ENCODE measurements at places on chromosomes 7 and 10.
A peak's percentile ranks its signal among the peaks of the same experiment; 100 is the strongest.

DNA sequence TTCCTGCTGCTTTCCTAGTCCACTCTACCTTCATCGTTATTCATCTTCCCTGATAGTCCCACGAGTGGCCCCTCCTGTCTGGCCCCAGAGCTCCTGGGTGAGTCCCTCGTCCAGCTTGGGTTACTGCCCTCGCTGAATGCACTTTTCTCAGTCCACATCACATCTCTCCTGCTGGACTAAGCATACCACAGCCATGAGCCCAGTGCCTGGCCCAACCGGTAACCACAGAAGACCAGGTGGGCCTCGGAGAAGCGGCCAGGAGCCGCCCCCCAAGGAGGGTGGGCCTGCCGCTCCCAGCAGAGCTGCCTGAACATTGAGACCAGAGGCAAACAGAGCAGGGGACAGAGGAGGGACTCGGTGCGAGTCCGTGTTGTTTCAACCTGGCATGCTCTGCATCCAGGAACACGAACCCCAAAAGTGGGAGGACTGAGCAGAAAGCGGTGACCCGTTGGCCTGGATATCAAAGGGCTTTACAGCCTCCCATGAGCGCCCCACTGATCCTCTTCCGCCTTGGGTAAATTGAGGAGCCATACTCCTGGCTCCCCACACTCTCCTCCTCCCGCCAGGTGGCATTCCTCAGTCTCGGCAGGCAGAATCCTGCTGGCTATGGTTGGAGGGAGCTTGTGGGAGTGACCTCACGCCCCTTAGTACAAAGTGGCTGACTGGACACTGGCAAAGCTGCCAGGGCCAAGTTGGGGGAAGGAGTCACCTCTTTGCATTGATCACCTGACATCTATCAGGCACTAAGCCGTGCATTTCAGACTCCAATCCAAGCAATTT lies 13.3 kb downstream of the TMEM72 start:
- no peak for DNase-seq

GRCh38 chr10:119849944-119850343 lies 22.7 kb downstream of the MCMBP start:
- DNase-seq = no peak

DNA sequence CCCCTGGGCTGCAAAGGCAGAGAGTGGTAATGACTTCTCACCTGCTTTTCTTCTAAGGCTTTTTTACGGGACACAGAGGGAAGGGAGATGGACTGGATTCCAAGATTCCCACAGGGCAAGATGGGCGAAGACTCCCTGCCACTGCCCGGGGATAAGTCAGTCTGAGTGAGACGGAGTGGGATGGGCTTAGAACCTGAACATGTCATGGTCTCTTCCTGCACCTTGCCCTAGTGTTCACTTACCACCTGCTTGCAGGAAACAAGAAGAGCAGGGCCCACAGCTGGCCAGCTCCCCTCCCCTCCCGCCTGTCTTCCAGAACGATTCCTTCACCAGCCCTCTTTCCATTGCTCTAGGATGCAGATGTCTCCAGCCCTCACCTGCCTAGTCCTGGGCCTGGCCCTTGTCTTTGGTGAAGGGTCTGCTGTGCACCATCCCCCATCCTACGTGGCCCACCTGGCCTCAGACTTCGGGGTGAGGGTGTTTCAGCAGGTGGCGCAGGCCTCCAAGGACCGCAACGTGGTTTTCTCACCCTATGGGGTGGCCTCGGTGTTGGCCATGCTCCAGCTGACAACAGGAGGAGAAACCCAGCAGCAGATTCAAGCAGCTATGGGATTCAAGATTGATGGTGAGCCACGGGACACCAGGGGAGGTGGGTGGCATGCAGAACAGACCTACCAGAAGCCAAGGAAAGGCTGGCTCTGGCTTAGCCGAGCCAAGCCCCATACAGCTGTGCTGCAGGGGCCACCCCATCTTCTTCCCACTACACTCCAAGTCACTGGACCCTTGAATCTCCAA lies 1.3 kb downstream of the SERPINE1 start:
- DNase-seq = no peak

- peak; percentile 36 for DNase-seq
These were observed 123.9 kb downstream of the TNS3 start for GRCh38 chr7:47458057-47458456.

- no peak for DNase-seq
These were observed 36.3 kb downstream of the SUFU start for GRCh38 chr10:102540023-102540422.

DNA sequence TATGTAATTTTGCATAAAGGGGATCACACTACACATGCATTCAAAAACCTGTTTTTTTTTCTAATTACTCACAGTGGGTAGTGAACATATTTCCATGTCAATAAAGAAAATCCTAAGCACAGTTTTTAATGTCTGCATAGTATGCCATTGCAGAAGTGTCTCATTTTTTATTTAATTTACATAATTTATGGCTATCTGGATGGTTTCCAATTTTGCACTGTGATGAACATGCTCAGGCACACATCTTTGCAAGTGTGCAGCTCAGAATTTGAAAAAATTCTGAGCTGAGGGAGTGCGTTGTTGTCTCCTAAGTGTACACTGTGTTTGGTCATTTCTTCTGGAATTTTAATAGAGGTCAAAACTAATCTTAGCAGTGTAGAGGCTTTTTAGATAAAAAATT lies 2.2 kb downstream of the NPFFR1 start:
- DNase-seq = no peak

- no peak for DNase-seq
These were observed 10.8 kb upstream of the PPP1R3C start for GRCh38 chr10:91643700-91644099.

- peak; percentile 17 for DNase-seq
These were observed 90.2 kb downstream of the IPMK start for GRCh38 chr10:58177362-58177947.

GRCh38 chr10:9010093-9010492 lies 955.6 kb downstream of the GATA3 start:
- no peak for DNase-seq

DNA sequence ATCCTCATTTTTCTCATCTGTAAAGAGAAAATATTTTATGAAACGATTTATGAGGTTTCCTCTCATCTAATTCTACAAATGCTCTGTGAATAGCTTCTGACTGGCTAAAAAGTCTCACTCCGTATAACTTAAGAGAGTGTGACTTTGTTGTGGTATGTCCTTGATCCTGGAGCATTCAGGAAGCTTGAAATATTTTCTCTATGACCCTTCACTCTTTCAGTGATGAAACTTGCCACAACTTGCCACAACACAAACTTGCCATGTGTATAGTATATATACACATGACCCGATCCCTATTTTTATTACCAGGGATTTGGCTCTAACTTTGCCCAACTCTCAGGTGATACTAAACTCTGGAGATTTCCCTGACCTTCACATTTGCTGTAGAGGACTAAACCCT lies 74.1 kb downstream of the TES start:
- no peak for DNase-seq

- DNase-seq = no peak
These were observed 14.8 kb upstream of the PRKAR1B start for GRCh38 chr7:741850-742249.

GRCh38 chr7:802500-803242 lies 29.6 kb upstream of the SUN1 start:
- no peak for DNase-seq

DNA sequence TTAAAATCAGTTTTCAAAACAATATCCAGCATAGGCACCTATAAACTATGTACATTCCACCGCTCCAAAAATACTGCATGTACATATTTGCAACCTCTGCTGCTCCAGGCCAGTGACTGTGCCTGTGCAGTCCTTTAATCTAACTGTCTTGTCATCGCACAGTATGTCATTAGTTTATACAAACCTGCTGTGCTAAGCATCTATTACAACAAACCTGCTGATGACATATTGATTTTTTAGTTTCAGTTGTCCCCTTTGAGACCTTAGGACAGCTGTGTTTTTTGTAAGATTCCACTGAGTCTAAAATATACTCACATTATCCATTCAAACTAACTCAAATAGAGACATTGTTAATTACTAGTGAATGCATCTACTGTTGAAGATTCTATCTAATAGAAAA lies 33.1 kb downstream of the SEMA3C start:
- no peak for DNase-seq

DNA sequence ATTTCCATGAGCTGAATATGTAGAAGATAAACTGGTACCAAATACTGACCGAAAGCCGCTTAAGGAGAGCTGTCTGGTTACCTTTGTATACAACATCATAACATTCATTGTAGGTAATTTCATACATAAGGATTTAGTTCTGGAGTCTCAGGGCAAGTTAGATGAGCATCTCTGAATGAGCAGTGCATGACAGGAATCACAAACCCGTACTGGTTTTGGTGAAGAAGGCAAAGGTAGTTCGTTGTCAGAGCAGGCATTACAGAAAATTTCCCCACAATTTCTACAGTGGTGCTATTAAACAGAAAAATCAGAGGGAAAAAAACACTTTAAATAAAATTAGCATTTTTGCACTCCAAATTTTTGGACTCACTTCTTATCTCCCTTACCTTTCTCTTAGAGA lies 12.9 kb upstream of the PBLD start:
- DNase-seq = no peak

GRCh38 chr7:148058092-148058491 lies 532.5 kb upstream of the C7orf33 start:
- DNase-seq = no peak

DNA sequence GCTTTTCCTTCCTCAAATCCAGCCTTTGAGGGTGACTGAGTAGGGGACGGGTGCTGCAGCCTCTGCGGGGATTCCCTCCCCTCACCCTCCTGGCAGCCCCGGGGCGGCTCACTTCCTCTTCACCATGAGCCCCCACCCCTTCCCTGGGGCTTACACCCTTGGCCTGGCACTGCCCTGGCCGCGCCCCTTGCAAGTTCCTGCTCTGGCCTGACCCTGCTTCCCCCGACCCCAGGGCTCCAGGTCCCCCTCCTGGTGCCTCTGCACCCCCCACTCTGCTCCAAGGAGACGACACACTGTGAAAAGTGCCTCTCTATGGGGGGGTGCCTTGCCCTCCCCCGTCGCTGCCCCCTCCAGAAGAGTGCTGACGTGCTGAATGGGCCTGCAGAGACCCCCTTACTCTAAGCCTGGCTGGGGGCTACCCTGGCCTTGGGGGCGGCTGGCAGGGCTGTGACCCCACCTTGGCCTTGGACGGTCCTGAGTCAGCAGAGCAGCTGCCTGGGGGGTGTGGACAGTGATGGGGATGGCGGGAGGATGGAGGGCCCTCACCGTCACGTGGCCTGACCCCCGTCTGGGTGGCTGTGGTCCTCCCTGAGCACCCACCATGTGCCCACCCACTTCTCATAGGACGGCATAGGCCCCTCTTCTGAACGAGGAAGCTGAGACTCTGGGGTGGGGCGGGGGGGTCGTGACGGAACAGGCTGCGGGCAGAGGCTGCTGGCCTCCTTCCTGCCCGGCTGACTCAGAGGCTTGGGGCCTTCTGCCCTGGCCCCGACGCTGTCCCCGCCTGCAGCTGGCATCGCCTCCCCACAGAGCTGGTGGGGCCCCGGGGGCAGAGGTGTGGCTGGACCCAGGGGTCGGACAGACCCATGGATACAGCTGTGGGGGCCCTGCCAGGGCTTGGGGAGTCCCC lies 9.8 kb downstream of the LFNG start:
- DNase-seq = peak; percentile 87

GRCh38 chr7:101017064-101017777 lies 2.7 kb upstream of the MUC17 start:
- DNase-seq = peak; percentile 86

DNA sequence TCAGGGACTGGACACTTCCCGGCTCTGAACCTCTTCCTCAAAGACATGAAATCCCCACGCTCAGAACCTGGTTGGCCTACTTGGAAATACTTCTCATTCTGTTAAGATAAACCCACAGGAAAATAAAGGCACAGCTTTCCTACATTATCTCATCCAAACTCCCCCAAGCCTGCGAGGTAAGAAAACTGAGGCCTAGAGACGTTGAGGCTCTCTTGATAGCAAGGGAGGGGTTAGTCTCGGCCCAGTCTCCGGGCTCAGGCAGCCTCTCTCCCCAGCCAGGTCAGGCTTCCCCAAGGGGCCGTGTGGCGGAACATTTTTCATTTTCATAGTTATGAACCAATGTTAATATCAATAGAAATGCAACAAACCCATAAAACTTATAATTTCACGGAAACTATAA lies 4.6 kb upstream of the EIF3B start:
- no peak for DNase-seq

DNA sequence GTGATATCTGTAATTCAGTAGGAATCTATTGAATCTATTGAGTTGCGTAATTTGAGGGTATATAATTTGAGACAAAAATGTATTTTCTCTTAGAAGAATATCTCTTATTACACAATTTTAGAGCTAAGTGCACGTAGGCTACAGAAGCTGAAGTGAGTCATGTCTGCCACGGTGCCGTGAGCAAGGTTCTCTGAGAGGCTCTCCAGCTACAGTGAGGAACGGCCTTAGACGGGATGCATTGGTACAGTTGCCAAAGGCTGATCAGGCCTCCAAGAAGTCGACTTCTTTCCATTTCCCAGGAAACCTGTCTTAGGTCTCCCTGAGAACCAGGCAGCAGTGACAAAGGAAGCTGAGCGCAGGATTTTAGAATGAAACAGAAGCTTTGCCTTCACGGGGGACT lies 28.6 kb downstream of the TCERG1L start:
- DNase-seq = no peak

GRCh38 chr10:92923416-92923815 lies 75.1 kb downstream of the EXOC6 start:
- no peak for DNase-seq

Data from HTR-8/SVneo (cell line).